ENCODE measurements at places on chromosomes 5 and 9. TPM values are rescaled to one million over a fixed set of nuclear protein-coding genes. Genes with fewer than 3 reads are reported as not detected.

SOHLH1 gene
- total RNA-seq = not detected

SLC4A9 gene
- 0.18 TPM for total RNA-seq

PCDHA10 gene
- total RNA-seq = 0.48 TPM

PHPT1 gene
- total RNA-seq = 124 TPM

SPATA31E1 gene
- total RNA-seq = not detected

OR1J2 gene
- total RNA-seq = not detected

CD180 gene
- 2.6 TPM for total RNA-seq

CDH18 gene
- total RNA-seq = 2.4 TPM

INSL4 gene
- not detected for total RNA-seq

- no peak overlapping the region for H3K4me3 ChIP-seq
- no peak overlapping the region for H3K27ac ChIP-seq
- no peaks in the 10 kb centered on the region for H3K36me3 ChIP-seq
Measured at GRCh38 chr5:111214052-111214742, 10.0 kb upstream of the CAMK4 start.

GRCh38 chr9:85941966-85942912 lies 1.3 kb downstream of the NAA35 start:
- H3K27ac ChIP-seq = no peak overlapping the region
- DNase-seq = no peak
- H3K27me3 ChIP-seq = no peaks in the 10 kb centered on the region
- peak overlapping the region; percentile 89 for H3K4me3 ChIP-seq
- H3K36me3 ChIP-seq = peaks cover 6% of the 10 kb centered on the region

DNA sequence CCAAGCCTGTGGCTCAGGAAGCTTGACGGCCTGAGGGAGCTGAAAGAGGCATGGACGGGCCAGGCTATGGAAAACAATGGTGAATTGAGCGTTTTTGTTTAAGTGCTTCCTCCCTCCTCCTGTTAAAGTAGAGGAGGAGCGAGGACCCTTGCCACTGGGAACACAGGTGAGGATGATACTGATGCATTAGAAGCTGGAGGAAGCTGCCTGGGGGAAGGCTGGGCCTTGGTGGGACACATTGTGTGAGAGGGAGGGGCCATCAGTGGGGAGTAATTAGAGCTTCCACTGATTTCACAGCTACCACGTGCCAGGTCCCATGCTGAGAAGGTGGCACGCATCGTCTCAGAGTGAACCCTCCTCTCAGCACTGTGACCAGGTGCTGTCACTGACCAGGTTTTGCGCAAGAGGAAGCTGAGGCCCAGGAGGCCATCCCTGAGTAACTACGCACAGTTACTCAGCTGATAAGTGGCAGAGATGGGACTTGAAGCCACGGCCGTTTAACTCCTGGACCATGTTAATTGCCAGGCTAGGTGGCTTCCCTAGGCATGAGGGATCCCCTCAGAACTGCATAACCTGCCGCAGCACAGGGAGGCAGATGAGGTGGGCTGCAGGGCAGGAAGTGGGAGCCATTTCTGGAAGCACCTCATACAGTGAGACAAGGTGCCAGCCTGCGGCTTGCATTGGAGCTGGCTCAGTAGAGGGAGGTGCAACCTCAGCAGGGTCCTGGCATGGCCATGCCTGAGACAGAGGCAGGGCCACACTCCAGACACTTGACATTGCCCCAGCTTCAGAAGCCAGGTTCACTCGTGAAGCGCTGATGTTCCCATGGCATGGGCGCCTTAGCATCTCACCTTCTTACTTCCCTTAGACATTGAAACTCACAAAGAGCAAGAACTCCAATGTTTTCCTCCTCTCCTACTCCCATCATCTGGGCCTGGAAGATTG lies 195.3 kb upstream of the MVB12B start:
- no peak overlapping the region for H3K4me3 ChIP-seq
- no peak for DNase-seq

GRCh38 chr5:83924171-83924570 lies 203.5 kb upstream of the HAPLN1 start:
- H3K27me3 ChIP-seq = no peaks in the 10 kb centered on the region
- H3K36me3 ChIP-seq = peaks cover 1% of the 10 kb centered on the region
- H3K4me1 ChIP-seq = peaks cover 4% of the 10 kb centered on the region
- H3K4me3 ChIP-seq = no peak overlapping the region
- no peak overlapping the region for H3K27ac ChIP-seq

- H3K4me1 ChIP-seq = no peaks in the 10 kb centered on the region
- no peak overlapping the region for H3K4me3 ChIP-seq
- no peaks in the 10 kb centered on the region for H3K27me3 ChIP-seq
- H3K27ac ChIP-seq = no peak overlapping the region
- no peaks in the 10 kb centered on the region for H3K36me3 ChIP-seq
Measured at GRCh38 chr5:76365561-76365960, 37.5 kb upstream of the IQGAP2 start.

DNA sequence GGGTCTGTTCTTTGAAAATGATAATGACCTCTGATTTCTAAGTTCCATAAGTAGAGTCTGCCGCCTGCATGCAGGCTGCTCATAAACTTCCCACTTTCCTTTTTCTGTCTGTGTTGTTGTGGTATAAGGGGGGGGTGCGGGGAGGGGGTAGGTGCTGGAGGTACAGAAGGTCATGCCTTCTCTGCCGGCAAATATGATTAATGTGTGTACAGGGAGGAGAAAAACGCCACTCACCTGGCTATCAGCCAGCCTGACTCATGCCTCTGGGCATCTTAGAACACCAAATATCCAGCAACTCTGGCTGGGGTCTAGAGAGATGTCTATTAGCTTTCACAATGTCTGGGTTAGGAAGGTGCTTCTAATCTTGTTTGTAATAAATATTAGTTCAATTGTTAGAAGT lies 128.3 kb downstream of the EFNA5 start:
- no peaks in the 10 kb centered on the region for H3K36me3 ChIP-seq
- H3K4me3 ChIP-seq = no peak overlapping the region
- peak overlapping the region; percentile 72 for H3K27ac ChIP-seq
- peaks cover 10% of the 10 kb centered on the region for H3K4me1 ChIP-seq
- DNase-seq = no peak

GRCh38 chr9:91676046-91676445 lies 252.4 kb upstream of the NFIL3 start:
- no peak overlapping the region for H3K4me3 ChIP-seq
- H3K4me1 ChIP-seq = no peaks in the 10 kb centered on the region
- H3K27me3 ChIP-seq = no peaks in the 10 kb centered on the region
- peak; percentile 6 for DNase-seq

GRCh38 chr5:110738503-110738811 lies 350 bp upstream of the SLC25A46 start:
- peak overlapping the region; percentile 100 for H3K4me3 ChIP-seq
- H3K27me3 ChIP-seq = no peaks in the 10 kb centered on the region
- peak overlapping the region; percentile 62 for H3K27ac ChIP-seq
- H3K4me1 ChIP-seq = peaks cover 20% of the 10 kb centered on the region

DNA sequence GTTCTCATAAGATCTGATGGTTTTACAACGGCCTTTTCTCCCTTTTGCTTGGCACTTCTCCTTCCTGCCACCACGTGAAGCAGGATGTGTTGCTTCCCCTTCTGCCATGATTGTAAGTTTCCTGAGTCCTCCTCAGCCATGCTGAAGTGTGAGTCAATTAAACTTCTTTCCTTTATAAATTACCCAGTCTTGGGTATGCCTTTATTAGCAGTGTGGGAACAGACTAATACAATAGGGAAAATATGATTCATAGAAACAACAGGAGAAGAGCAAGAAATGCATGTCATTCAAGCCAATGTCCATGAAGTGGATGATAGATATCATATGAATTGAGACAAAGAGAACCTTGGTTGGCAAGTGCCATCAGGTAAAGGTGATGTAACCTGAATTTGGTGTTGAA lies 128.3 kb upstream of the HAPLN1 start:
- H3K27ac ChIP-seq = no peak overlapping the region
- no peaks in the 10 kb centered on the region for H3K36me3 ChIP-seq
- DNase-seq = no peak

DNA sequence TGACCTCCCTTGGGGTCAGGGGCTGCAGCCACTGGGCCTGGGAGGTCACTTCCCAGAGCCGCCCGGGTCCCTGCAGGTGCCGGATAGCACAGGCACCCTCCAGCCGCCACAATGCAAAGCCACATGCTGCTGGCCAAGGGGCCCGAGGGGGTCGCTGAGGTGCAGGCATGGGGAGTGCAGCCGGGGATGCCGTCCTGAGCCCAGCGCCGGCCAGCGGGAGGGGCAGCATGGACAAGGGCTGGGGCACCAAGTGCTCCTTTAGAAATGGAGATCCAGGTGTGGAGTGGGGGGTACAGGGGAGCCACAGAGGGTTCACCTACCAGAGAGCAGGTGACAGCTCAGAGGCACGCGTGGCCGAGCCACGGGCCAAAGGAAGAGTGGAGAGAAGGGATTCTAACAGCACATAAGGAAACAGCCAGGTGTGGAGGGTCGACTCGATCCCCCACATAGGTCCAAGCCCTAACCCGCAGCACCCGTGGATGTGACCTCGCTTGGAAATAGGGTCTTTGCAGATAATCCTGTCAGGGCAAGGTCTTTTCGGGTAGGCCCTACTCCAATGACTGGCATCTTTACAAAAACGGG lies 24.7 kb downstream of the ZDHHC11B start:
- H3K27ac ChIP-seq = peak overlapping the region; percentile 79
- H3K27me3 ChIP-seq = no peaks in the 10 kb centered on the region
- H3K4me1 ChIP-seq = peaks cover 25% of the 10 kb centered on the region

GRCh38 chr5:156893517-156893916 lies 43.4 kb downstream of the PPP1R2B start:
- no peaks in the 10 kb centered on the region for H3K36me3 ChIP-seq
- DNase-seq = no peak
- no peak overlapping the region for H3K27ac ChIP-seq
- H3K27me3 ChIP-seq = no peaks in the 10 kb centered on the region
- no peaks in the 10 kb centered on the region for H3K4me1 ChIP-seq
- H3K4me3 ChIP-seq = no peak overlapping the region

- H3K36me3 ChIP-seq = no peaks in the 10 kb centered on the region
- no peaks in the 10 kb centered on the region for H3K4me1 ChIP-seq
- H3K4me3 ChIP-seq = no peak overlapping the region
- H3K27ac ChIP-seq = no peak overlapping the region
- H3K27me3 ChIP-seq = peaks cover 84% of the 10 kb centered on the region
Measured at GRCh38 chr5:115181757-115182156, 12.0 kb upstream of the TRIM36 start.

DNA sequence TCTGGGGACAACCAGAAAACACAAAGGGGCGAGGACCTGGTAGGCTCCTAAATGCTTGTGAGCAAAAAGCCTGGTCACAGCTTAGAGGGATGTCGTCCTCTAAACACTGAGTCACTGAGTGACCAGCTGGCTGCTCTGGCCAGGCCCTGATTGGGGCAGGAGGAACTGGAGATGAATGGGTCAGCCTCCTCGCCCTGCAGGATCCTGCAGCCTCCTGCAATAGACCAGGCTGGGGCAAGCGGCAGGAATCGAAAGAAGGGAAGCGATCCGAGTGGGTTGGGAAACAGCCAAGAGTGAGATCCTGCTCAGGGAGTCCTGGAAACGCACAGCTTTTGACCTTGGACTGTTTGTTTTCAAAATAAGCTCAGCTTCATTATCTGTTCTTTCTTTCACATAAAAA lies 34.1 kb upstream of the MSX2 start:
- DNase-seq = no peak
- H3K27me3 ChIP-seq = peaks cover 80% of the 10 kb centered on the region
- H3K4me3 ChIP-seq = no peak overlapping the region
- no peak overlapping the region for H3K27ac ChIP-seq
- H3K4me1 ChIP-seq = peaks cover 9% of the 10 kb centered on the region
- H3K36me3 ChIP-seq = no peaks in the 10 kb centered on the region

DNA sequence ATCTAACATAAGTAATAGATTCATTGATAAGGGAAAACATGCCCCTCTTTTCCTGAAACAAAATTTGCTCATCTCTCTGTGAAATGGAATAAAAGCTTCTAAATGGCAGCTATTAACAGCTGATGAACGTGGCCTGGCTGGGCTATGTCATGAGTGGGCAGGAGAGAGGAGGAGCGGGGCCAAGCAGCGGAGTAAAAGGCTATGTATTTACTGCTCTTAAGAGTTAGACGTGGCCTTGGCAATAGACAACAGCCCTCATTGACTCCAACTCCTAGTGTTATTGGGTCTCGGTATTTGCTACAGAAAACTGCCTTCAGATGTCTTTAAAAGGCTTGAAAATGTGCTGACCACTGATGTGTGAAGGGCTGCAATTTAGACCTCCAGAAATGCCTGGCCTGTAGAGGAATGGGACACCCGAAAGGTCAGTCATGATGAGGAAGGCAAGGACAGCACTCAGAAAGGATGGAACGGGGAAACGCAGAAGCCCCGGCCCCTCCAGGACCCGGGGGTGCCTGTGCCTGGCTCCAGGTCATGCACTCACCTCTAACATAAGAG lies 116.8 kb downstream of the PDZD2 start:
- no peaks in the 10 kb centered on the region for H3K27me3 ChIP-seq
- no peak overlapping the region for H3K27ac ChIP-seq
- no peak for DNase-seq
- H3K36me3 ChIP-seq = no peaks in the 10 kb centered on the region
- H3K4me3 ChIP-seq = no peak overlapping the region

DNA sequence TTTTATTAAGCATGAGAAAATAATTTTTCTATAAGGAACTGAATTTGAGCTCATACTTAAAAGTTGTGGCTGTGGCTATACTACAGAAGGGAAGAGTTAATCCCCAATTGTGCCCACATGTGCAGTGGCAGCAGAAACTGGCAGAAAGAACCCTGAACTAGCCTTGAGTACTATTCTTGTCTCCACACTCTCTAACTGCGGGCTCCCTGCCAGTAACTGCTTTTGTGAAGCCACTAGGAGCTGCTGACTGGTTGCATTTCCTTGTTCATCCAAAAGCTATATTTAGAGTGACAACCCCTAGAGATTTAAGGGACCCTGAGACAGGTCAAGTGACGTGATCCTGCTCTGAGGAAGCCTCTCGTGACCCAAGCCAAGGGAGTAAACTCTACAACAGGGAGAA lies 238.6 kb downstream of the ELAVL2 start:
- H3K27me3 ChIP-seq = no peaks in the 10 kb centered on the region
- DNase-seq = peak; percentile 69
- peaks cover 4% of the 10 kb centered on the region for H3K4me1 ChIP-seq
- peak overlapping the region; percentile 73 for H3K27ac ChIP-seq
- no peaks in the 10 kb centered on the region for H3K36me3 ChIP-seq

DNA sequence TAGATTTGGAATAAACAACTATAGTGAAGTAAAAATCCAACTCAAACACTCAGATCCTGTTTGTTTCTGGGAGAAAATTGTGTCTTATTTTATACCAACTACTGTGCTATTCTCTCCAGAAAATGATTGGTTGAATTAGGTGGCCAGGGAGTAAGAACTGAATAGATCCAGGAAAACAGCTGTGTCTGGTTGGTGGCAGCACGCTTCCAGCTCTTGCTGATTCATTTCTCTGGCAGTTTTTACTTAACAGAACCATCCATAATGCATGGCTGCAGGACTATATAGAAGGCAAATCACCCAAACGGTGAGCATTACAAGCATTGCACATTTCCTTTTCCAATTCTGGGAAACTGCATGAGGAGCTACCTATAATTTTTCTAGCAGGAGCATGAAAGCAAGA lies 29.5 kb downstream of the DMAC1 start:
- DNase-seq = peak; percentile 65
- no peak overlapping the region for H3K27ac ChIP-seq
- H3K4me1 ChIP-seq = no peaks in the 10 kb centered on the region
- no peaks in the 10 kb centered on the region for H3K36me3 ChIP-seq
- no peaks in the 10 kb centered on the region for H3K27me3 ChIP-seq
- no peak overlapping the region for H3K4me3 ChIP-seq
